ENCODE measurements at places on chromosomes 4 and X.

- DNase-seq: no peak
Measured at GRCh38 chrX:31260351-31260750, 188.5 kb upstream of the FTHL17 start.

GRCh38 chr4:187770345-187770744 is 225.2 kb upstream of the ZFP42 start:
- DNase-seq: no peak

- DNase-seq: no peak
Measured at GRCh38 chr4:110361921-110362320, 114.0 kb upstream of the ENPEP start.

GRCh38 chr4:52203351-52203750 is 152.2 kb downstream of the SPATA18 start:
- DNase-seq: no peak

GRCh38 chrX:114626323-114626722 is 42.4 kb downstream of the HTR2C start:
- DNase-seq: no peak

DNA sequence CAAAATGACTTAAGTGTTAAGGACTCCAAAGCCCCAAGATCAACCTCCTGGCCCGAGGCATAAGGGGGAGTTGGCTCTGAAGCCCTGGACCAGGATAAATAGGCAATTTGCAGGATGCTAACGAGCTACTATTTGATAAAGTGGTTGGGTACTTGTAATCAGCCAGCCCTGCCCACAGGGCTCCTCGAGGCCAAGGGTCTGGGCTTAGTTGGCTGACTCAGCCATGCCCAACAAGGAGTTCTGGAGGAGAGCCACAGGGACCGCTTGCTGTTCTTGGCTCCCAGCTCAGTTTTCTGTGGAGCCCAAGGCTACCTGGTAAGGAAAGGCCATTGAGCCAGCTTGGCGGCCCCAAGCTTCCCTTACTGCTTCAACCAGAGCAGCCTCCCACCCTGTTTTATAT is 7.8 kb downstream of the HMGB3 start:
- DNase-seq: no peak

GRCh38 chr4:10273030-10273429 is 156.4 kb upstream of the WDR1 start:
- no peak for DNase-seq

DNA sequence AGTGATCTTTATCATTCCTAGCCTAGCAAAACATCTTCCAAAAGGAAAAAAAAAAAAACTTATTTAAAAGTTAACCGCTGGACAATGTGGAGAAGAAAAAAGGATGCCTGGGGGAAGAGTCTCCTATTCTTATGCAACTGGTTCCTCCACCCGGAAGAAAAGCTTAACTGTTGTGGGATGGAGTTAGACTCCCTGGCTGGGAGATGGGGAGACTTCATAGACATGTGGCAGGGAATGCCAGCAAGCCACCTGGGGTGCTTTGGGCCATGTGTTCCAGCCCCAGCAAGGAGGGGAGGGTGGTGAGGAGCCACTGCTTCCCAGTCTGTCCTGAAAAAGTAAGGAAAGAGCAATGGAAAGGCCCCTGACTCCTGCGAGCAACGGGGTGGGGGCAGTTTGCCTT is 119.4 kb upstream of the SPIN4 start:
- no peak for DNase-seq

DNA sequence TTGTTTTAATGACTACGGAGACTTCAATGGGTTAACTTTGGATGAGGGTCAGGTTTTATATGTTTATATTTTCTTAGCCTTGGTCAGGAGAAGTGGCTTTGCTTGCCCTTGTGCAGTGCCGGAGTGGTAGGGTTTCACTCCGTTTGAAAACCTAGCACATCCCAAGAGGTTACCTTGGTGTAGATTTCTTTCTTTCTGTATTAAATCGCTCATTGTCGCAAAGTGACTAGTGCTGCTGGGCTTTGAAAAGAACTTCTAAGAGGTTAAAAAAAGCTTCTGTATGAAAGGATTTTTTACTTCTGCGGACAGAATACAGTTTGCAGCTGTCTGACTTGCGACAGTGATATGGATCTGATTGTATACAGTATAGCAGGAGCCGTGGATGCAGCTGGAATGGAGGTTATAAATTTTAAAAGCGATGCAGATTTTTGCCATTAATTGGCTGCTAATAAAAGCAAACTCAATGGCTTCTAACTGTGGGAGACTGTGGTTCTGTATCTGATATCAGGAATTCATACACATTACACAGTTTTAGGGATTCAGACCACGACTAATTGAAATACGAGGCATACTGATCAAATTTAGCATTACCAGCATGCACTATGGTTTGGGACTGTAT is 340.9 kb upstream of the PITX2 start:
- DNase-seq: no peak

DNA sequence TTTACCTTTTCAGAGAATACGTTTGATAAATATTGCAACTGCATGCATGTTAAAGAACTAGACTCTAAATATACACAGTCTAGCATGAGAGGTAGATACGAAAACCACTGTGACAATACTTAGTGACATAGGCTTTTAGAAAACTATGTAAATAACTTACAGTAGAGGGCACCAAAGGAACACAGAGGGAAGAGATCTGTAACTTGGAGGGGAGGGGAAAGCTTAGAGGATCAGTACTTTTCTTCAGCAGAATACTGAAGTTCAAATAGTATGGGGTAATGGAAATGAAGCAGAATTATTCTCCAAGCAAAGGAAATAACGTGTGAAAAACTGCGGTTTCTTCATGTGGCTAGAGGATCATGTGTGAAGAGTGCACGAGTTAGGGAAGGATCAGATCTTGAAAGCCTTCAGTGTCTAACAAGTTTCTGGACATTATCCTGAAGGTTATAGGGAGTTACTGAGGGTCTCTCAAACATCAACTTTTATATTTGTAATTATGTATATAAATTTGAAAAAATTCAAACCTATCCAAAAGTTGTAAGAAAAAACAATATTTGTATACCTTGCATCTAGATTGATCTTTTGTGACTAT is 264.3 kb downstream of the NPFFR2 start:
- no peak for DNase-seq

DNA sequence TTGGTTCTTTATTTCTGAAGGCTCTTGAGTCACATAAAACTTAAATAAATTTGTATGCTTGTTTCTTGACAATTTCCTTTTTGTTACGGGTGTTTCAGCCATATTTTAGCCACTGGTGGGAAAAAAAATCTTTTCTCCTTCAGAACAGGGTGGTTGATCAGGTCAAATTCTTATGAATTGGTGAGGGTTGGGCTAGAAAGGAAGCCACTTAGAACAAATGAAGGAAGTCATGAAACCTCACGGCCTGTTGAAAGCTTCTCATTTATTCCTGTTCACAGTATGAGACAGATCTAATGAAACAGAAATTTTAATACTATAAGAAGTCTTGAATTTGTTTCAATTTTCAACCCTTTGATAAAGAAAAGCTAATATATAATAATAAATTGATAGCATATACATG is 12.1 kb upstream of the PDLIM5 start:
- no peak for DNase-seq

DNA sequence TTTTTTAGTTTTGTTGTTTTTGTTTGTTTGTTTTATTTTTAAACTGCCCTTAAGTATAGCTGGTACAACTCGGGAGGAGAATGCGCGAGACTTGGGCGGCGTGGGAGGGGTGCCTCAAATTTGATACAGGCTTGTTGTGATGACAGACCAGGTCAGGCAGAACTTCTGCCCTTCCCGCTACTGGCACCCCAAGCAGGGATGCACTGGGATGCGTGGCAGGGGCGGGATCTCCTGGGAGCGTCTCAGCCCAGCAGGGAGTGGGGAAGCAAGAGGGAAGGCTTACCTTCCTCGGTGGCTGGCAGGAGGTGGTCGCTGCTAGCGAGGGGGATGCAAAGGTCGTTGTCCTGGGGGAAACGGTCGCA is 851 bp downstream of the SFRP2 start:
- DNase-seq: no peak

DNA sequence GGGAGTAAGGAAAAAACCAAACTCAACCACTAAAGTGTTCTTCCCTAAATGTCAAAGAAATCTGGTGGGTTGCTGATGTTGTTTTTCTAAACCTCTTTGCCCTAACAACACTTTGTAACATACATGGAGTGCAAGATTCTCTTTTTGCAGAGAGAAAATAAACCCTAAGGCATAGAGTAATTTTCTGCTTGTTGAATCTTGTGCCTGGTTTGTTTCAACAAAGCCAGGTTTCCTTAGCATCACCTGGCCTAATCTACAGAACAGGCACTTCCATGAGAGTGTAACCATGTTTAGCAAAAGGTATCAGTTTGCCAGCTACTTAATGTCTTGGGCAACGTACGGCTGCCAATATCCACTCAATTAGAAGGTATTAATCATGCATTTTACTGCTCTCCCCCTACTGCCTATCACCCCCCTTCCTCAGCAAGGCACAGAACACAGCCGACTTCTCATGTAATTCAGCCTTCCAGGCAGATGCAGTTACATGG is 219.2 kb downstream of the MAML3 start:
- DNase-seq: no peak

DNA sequence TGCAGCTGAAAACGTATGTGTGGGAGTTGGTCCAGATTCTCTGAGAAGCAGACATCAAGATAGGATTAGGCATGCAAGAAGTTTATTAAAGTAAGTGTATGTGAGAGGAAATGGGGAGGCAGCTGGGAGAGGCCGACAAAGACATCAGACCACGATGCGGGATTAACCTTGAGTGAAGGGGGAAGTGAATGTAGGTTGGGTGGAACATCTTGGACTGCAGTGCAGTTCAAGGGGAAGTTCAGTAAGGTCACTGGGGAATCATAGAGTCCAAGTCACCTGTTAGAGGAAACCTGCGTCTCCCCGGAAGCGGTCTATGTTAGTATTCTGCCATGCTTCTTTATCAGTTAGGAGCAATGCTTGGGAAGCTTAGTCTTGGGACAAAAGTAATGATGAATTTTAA is 22.0 kb downstream of the CXCL8 start:
- DNase-seq: no peak

DNA sequence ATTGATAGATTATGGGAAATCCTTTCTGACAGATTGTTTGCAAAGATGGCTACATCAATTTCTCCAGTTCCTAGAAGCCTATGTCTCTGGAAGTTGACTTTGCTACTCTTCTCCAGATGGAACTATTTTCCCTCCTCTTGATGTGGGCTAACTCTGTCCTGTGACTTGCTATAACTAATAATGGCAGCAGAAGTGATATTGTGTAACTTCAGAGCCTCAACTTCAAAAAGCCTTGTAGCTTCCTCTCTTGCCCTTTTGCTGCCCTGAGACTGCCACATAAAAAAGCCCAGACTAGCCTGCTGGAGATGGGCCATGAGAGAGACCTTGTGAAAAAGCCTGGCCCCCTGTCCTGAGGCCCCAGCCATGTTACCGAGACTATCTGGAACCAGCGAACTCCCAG is 210.7 kb upstream of the SLC7A11 start:
- no peak for DNase-seq

GRCh38 chr4:183297675-183298074 is 22.4 kb downstream of the CLDN22 start:
- DNase-seq: no peak

GRCh38 chr4:84825701-84826341 is 140.7 kb downstream of the WDFY3 start:
- DNase-seq: no peak

DNA sequence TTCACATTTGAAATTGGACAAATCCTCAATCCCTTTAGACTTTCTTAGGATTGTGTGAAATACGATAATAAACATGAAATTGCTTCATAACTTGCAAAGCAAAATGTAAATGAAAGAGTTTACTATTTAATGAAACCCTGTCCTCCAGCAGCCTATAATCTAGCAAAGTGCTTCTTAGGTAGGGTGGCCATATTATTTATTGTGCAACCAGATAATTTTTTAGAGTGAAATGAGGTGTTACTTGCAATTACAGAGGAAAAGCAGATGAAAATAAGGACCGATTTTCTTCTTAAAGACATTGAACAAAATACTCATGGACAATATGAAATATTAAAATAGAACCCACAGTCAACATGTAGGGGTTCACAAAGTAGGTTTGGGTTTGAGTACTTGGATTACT is 116.2 kb upstream of the GALNT7 start:
- DNase-seq: no peak

GRCh38 chrX:130669233-130669632 is 233.8 kb downstream of the ENOX2 start:
- DNase-seq: no peak

DNA sequence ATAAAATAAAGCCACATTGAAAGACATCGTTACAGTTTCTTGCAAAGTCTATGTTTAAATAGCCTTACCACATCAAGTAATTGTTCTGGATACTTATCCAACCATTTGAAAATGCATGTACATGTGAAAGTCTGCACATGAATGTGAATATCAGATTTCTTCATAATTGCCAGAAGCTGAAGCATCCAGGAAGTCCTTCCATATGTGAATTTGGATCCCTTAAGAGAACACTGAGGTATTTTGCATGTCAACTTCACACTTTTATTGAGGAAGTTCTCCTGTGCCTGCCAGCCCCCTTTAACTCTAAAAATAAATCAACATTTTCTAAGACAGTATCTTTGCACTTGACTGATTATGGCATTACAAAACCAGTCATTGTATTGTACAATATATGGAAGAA is 1103.5 kb upstream of the ADGRL3 start:
- no peak for DNase-seq

GRCh38 chrX:154019061-154019621 is 561 bp downstream of the IRAK1 start:
- DNase-seq: no peak

GRCh38 chr4:161696944-161697343 is 466.9 kb downstream of the FSTL5 start:
- no peak for DNase-seq

- DNase-seq: no peak
Measured at GRCh38 chrX:109716431-109717028, 16.5 kb downstream of the ACSL4 start.

- DNase-seq: no peak
Measured at GRCh38 chr4:7063362-7063761, 4.5 kb downstream of the GRPEL1 start.

DNA sequence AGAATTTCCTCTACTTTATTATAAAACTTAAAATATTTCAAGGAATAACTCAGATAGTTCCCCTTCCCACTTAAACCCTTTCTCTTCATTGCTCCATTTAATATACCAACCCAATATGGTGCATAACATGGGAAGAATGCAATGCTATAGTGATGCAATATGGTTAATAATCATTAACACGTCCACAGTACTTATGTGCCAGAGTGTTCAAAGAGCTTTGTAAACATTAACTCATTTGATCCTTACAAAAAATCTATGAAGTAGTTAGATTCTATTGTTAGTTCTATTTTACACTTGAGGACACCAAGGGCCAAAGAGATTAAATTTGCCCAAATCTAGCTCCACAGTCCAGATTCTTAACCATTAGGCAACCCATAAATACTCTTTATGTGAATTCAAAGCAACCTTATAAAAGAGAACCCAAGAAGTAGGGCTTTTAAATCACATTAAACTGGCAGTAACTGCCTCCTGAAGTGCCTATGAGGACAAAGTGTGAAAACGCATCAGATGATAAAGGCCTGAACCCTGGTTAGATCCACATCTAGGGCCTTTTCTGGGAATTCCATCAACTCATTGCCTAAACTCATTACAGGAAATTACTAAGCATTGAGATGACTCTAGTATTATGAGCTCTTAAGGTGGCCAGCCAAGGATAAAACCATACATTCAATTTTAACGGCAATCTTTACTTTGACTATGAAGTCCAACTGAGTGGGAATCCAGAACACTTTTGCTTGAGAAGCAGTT is 94.3 kb downstream of the AREG start:
- no peak for DNase-seq

GRCh38 chrX:80663331-80663730 is 146.3 kb downstream of the BRWD3 start:
- DNase-seq: no peak

All from activated CD8-positive, alpha-beta memory T cell treated with anti-CD3 and anti-CD28 coated beads for 4 hours (primary cell).